ENCODE measurements at places on chromosomes 16 and 17.

GRCh38 chr16:2473999-2474876, 689 bp upstream of the TBC1D24 start:
- no peak for DNase-seq

DNA sequence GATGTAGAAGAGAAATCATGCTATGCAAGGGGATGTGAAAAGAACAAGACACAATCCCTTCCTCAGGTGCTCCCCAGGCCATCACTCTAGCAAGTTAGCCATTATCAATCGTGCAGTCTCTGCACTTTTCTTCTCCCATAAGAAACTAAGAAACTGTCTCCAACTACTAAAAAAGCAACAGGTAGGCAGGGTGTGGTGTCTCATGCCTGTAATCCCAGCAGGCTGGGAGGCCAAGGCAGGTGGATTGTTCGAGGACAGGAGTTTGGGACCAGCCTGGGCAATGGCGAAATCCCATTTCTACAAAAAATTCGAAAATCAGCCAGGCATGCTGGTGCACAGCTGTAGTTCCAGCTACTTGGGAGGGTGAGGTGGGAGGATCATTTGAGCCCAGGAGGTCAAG, 13.8 kb downstream of the PARN start:
- no peak for DNase-seq

DNA sequence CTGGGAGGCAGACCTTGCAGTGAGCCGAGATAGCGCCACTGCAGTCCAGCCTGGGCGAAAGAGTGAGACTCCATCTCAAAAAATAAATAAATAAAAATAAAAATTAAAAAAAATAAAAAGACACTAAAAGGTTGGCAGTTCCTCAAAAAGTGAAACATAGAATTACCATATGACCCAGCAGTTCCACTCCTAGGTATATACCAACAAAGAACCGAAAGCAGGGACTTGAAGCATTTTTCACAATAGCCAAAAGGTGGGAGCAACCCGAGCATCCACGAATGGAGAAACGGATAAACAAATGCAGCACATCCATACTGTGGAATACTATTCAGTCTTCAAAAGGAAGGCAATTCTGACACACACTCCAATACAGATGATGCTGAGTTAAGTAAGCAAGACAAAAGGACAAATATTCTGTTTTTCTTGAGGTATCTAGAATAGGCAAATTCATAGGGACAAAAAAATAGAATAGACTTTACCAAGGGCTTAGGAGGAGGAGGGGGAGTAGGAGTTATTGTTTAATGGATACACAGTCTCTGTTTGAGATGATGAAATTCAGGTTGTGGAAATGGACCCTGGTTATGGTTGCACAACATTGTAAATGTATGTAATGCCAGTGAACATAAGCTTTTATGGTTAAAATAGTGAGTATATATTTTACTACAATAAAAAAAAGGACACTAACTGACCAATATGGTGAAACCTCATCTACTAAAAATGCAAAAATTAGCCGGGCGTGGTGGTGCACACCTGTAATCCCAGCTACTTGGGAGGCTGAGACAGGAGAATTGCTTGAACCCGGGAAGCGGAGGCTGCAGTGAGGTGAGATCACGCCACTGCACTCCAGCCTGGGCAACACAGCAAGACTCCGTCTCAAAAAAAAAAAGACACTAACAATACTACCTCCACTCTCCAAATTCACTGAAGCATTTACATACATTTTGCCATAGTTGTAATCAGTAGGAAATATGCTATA, 27.0 kb upstream of the SLC35B1 start:
- no peak for DNase-seq

DNA sequence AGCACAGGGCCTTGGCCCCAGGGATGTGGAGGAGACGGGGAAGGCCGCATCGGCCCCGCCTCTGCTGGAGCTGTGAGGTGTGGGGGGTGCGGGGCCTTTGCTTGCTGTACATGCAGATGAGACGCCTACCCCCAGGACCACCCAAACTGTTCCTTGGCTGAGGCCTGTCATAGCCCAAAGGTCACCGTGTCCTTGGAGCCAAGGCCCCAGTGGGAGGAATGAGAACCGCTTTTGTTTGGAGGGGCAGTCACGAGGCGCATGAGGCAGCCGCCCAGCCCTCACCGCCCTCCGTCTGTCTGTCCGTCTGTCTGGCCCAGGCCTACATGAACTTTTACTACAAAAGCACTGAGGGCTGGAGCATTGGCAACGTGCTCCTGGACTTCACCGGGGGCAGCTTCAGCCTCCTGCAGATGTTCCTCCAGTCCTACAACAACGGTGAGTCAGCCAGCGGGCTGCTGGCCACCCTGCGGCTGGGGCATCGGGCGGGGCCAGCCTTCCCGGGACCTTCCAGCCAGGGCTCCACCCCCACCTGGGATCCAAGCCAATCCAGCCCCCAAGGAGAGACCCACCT, 8.8 kb downstream of the TAX1BP3 start:
- no peak for DNase-seq

DNA sequence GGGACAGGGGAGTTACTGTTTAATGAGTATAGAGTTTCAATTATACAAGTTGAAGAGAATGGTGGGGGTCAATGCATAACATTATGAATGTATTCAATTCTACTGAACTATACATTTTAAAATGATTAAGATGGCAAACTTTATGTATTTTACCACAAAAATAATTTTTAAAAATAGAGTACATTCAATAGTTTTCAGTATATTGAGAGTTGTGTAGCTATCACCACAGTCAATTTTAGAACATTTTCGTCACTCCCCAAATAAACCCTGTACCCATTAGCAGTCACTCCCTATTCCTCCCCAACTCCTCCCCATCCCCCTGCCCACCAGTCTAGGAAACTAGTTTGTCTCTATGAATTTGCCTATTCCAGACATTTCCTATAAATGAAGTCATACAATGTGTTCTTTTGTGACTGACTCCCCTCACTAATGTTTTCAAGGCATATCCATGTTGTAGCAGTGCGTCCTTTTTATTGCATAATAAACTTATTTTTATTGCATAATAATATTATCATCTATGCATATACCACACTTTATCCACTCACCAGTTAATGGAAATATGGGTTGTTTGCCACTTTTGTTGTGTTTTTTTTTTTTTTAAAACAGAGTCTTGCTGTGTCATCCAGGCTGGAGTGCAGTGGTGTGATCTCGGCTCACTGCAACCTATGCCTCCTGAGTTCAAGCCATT, 52.5 kb upstream of the ERN1 start:
- DNase-seq, result no peak

GRCh38 chr17:78763561-78763960, 18.5 kb downstream of the CYTH1 start:
- DNase-seq, result no peak

- no peak for DNase-seq
These were observed 207.9 kb downstream of the SNX29 start for GRCh38 chr16:12184419-12184917.
